Right lung (tissue), 10 donors: ENCODE measurements at places on chromosomes 16 and 17. TPM values are rescaled to one million over a fixed set of nuclear protein-coding genes. Genes with fewer than 3 reads are reported as not detected.

DNA sequence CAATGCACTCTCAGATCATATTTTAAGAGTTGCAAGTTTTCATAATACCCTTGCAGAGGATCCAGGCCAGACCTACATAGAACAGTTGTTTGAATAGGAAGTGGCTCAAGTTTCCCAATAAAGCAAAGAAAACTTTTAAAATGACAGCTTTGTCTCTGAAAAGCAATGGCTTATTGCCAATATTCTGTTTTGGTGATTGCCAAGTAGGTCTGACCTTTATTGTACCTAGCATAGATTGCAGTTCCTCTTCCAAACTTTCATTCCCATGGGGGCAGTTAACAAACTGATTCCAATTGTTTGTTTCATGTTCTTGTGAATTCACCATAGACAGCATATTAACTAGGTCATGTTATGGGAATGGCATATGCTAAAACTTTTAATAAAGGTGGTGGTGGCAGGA, 664.6 kb upstream of the CA10 start:
- no peak for DNase-seq

DNA sequence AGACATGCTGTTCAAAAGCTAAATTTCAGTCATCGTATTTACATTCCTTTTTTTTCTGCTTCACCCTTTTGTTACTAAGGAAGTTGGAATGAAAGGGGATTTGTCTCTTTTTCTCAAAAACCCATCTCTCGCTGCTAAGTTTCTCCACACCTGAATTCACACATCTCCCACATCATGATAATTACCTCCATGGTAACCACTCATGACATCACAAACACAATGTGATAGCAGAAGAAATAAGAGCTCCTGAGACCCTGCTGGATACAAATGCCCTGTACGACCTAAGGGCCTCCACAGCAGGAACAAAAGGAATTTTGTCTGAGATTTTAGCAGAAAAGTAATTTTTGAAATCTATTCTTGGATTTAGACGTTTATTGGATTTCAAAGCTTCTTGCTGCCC, 82.6 kb upstream of the GNAO1 start:
- no peak for DNase-seq

GRCh38 chr17:82077617-82078358, 12.2 kb upstream of the DUS1L start:
- DNase-seq, result no peak

Gene TRPV3
- 4.0 TPM for polyA plus RNA-seq

GRCh38 chr16:76038097-76038496, 239.1 kb upstream of the CNTNAP4 start:
- DNase-seq, result no peak

- DNase-seq, result no peak
These were observed 588 bp upstream of the SMTNL2 start for GRCh38 chr17:4583782-4584100.

Gene NAGS
- 4.3 TPM for polyA plus RNA-seq

DNA sequence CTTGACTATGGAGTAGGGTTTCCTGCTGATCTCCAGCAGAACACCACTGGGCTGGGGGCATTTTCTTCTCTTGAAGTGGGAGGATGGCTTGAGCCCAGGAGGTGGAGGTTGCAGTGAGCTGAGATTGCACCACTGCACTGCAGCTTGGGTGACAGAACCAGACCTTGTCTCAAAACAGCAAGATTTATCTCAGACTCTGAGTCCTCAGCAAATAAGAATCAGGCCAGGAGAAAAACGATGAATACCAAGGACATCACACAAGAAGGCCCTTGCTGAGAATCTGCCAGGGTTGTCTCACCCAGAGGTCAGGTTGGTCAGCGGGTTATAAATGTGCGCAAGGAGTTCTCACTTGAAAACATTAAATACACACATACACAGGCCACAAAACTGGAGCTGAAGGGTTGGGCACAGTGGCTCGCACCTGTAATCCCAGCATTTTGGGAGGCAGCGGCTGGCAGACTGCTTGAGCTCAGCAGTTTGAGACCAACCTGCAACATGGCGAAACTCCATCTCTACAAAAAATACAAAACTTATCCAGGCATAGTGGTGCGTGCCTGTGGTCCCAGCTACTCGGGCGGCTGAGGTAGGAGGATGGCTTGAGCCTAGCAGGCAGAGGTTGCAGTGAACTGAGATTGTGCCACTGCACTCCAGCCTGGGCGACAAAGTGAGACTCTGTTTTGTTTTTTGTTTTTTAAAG, 7.7 kb downstream of the MXRA7 start:
- DNase-seq, result no peak

DNA sequence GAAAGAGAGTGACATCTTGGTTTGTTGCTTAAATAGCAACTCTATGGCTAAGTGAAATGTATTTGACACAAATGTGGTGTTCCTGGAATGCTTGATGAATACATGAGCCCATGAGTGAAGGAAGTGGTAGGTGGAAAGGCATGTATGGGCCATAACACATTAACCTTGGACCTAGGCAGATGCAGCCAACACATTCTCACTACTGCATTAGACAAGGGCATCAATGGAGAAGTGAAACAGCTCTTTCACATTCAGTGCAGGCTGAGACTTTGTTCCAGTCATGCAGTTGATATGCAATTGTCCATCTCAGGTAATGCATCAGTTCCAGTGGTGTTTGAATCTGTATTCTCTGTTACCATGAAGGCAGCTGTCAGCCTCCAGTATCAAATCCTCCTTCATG, 133.6 kb downstream of the HS3ST3B1 start:
- DNase-seq, result no peak

- DNase-seq, result no peak
These were observed 15.0 kb downstream of the CNTNAP4 start for GRCh38 chr16:76292218-76292617.

GRCh38 chr17:67022451-67022810, 21.9 kb upstream of the CACNG1 start:
- no peak for DNase-seq

Gene FBXW10
- 0.78 TPM for polyA plus RNA-seq

- DNase-seq, result peak; percentile 88
These were observed 4.3 kb downstream of the MYO1C start for GRCh38 chr17:1487939-1488825.

DNA sequence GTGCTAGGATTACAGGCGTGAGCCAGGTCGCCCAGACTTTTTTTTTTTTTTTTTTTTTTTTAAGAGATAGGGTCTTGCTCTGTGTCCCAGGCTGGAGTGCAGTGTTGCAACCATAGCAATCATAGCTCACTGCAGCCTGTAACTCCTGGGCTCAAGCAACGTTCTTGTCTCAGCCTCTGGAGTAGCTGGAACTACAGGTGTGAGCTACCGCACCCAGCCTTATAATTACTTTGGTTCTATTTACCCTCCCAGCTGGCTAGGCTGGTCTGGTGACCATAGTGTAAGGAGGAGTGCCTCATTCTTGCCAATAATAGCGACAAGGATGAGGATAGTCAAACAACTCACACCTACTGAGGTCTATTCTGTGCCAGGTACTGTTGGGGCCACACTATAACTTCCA, 39.6 kb upstream of the USP7 start:
- DNase-seq, result peak; percentile 16

DNA sequence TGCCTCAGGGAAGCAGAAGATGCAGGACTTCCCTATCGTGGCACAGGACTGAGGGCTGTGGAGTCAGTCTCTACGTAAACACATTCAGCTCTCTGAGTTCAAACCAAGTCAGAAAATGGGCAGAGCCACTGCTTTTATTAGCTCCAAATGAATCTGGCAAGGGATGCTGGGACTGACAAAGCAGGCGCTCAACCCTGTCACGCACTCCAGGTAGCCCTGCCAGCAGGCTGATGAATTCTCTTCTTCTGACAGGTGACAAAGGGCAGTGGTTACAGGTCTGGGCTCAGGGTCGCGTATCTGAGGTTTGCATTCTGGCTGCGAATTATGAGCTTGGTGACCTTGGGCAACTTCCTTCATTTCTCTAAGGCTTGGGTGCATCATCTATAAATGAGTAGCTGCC, 9.4 kb downstream of the RPH3AL start:
- DNase-seq, result no peak

Gene TSNAXIP1
- 6.1 TPM for polyA plus RNA-seq

- DNase-seq, result no peak
These were observed 49.3 kb downstream of the AKAP10 start for GRCh38 chr17:19928299-19928698.

GRCh38 chr16:11142951-11143350, 113.1 kb downstream of the SOCS1 start:
- DNase-seq, result no peak
